Pulmonary artery endothelial cell (primary cell): ENCODE measurements at places on chromosomes 2 and 18.

DNA sequence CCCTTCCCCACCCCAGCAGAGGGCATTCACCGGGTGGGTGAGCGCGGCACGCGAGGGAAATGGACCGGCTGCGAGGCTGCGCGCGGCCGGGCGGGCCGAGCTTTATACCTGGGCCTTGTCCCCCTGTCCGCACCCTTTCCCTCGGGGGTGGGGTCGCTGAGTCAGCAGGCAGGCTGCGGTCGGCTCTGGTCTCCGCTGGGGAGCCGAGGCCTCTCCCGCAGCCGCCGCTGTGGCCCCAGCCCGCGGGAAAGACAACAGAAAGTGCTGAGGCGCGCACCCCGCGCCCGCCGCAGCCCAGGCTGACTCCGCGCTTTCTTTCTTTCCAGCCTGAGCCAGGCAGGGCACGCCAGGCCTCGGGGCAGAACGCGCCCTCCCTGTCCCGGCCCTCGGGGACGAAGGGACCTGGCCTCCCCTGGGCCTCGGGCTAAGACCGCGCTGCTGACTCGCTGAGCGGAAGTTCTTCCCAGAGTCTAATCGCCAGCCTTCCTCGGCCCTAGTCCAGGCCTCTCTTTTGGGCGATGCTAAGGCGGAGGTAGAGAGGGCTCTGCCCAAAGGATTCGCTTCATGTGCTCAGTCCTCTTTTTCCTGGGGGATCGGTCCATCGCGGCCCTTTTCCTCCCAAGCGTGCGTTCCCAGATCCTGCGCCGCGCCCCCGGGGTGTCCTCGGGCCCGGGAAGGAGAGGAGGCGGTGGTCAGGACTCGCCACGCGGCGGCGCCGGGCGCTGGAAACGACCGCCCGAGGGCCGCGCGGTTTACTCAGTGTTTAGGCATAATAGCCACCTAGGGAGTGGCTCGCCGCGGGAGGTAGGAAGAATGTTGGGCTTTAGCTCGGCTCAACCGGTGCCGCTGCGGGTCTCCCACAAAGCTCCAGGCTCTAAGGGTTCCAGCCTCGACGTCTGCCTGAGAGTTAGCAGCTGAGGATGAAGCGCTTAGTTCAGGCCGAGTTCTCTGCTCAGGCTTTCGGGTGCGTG, at the start of gene CRYBA2:
Gene CRYBA2 (minus strand): TSS at position 78 of the 971 bp plus-strand sequence. CDS start 246 bp downstream, outside the sequence.
- no peak for DNase-seq

GRCh38 chr2:240510513-240511210, 47.1 kb downstream of the ANKMY1 start:
- DNase-seq = no peak

- no peak for DNase-seq
Measured at GRCh38 chr2:66439812-66440542, 5.1 kb downstream of the MEIS1 start.

DNA sequence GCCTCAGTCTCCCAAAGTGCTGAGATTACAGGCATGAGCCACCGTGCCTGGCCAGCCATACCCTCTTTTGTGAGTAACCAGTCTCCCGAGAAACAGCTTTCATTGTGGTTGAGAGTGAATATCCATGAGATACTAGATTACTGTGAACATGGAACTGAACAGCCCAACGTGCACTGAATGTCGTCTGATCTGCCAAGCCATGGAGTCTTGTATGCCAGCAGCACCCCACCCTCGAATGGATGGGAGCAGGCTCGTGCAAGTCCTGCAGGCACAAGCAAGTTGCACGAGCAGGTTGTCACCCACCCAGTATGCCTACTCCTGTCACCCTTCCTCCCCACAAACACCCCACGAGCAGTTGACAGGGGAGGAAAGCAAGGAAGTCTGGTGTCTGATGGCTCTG, 36.5 kb upstream of the TFCP2L1 start:
- DNase-seq = no peak

DNA sequence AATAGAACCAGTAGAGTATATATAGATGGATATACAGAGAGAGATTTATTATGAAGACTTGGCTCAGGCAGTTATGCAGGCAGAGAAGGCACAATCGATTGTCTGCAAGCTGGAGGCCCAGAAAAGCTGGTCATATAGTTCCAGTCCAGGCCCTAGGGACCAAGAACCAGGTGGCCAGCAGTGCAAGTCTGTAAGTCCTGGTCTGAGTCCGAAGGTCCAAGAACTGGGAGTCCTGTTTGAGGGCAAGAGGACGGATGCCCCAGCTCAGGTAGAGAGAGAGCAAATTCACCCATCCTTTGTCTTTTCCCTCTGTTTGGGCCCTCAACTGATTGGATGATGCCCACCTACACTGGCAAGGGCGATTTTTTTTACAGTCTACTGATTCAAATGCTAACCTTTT, 164.6 kb downstream of the CAMKMT start:
- no peak for DNase-seq

DNA sequence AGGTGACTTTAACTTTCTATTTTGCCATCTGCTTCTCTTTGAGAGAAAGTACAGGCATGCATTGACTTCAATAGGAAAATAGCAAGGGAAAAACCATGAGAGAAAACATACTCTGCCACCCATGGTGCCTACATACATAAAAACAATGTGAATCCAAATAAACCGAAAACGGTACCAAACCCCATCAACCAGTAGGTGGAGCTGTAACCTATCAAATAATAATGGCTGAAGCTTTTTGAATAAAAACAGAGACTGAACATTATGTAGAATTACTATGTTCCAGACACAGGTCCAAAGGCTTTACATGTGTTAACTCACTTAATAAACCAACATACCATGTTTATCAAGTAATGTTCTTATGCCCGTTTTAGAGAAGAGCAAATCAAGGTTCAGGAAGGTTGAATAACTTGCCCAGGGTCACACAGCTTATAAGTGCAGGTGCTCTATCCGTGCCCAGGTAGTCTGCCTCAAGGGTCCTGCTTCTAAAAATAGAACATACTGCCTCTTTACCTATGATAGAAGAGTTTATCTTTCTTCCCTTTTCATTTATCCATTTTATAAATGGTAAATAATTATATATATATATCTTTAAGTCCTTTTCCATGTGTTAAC, 293.9 kb upstream of the SYT4 start:
- DNase-seq = no peak

- no peak for DNase-seq
Measured at GRCh38 chr18:50092245-50092805, 102.6 kb downstream of the MYO5B start.
